ENCODE measurements at places on chromosomes 13 and 19. TPM values are rescaled to one million over a fixed set of nuclear protein-coding genes. Genes with fewer than 3 reads are reported as not detected.

DNA sequence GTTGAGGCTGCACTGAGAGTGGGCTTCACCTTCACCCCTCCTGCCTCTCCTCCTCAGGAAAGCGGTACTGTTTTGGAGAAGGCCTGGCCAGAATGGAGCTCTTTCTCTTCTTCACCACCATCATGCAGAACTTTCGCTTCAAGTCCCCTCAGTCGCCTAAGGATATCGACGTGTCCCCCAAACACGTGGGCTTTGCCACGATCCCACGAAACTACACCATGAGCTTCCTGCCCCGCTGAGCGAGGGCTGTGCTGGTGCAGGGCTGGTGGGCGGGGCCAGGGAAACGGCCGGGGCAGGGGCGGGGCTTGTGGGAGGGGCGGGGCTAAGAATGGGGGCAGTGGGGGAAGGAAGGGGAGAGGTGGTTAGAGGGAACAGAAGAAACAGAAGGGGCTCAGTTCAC, 7.5 kb downstream of the CYP2A13 start:
- DNase-seq, result no peak

DNA sequence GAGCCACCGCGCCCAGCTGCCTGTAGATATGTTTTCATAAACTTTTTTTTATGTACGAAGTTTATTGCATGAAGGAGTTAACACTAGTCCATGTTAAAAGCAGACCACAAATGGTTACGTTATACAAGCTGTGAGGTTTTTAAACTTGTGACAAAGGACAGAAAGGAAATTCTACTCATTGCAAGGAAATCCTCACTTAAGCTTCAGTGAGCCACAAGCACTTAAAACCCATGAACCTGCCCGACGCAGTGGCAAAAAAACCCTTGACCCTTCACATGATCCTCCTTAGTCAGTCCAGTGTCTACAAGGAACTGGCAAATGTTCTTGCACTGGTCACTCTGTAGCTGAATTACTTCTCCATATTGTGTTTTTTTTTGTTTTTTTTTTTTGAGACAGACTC, 4.2 kb downstream of the MPND start:
- DNase-seq, result no peak

Gene ZNF135
- 1.2 TPM for total RNA-seq

Gene TNFSF13B
- 0.15 TPM for total RNA-seq

- DNase-seq, result peak; percentile 25
These were observed 1589.1 kb upstream of the SPRY2 start for GRCh38 chr13:81929988-81930387.

GRCh38 chr13:67557642-67558241, 327.6 kb upstream of the PCDH9 start:
- no peak for DNase-seq

Gene ZNF835
- total RNA-seq, result 0.18 TPM

Gene METTL21C
- not detected for total RNA-seq

Gene MAMSTR
- total RNA-seq, result 0.29 TPM

- DNase-seq, result no peak
These were observed 31.5 kb upstream of the HIF3A start for GRCh38 chr19:46265217-46265828.

Gene SERTM1
- total RNA-seq, result 0.35 TPM

- no peak for DNase-seq
These were observed 3.2 kb upstream of the RASGRP4 start for GRCh38 chr19:38429055-38429810.

- no peak for DNase-seq
These were observed 103.8 kb downstream of the KL start for GRCh38 chr13:33119856-33120543.

- no peak for DNase-seq
These were observed 198.8 kb downstream of the NBEA start for GRCh38 chr13:35140831-35141230.

Gene BCL2L12
- 21.2 TPM for total RNA-seq

GRCh38 chr19:28039677-28040381, 1173.1 kb downstream of the UQCRFS1 start:
- DNase-seq, result no peak

Gene LMTK3
- total RNA-seq, result not detected

GRCh38 chr13:36355632-36356031, 9.4 kb upstream of the SPART start:
- no peak for DNase-seq

GRCh38 chr13:48526286-48526685, 6.6 kb downstream of the RCBTB2 start:
- DNase-seq, result no peak

DNA sequence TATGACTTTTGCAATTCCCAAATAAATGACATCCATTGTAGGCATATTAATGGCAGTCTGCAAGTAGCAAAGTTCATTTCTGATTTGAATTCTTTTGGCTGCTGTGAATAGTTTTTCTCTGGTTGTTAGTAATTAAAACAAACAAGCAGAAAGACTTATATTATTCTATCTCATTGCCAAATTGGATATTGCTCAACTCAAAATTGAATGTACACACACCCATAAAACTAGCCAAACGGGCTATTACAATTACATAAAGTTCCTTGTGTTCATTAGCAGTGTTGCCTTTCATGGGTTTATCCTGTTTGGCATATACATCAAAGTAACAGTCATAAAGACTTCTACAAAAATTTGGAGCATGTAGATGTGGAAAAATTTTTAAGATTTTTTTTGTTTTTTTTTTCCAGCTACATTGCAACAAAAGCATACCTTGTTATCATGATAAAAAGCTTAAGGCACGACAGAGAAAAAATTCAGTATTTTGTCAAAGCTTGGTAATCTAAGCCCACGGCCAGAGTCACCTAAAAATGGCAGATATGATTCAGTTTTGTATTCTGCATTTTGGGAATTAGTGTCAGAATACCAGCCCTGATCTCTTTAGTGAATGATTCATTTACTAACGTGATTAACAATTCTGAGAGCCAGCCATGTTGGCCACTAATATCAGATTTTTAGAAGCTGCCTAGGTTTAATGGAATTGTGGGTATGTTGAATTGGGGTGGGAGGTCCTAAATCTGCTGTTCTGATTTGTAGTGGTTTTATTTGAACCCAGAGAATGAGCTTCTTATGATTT, 108.4 kb downstream of the KLF5 start:
- no peak for DNase-seq

Gene OR7D2
- 0.35 TPM for total RNA-seq

Gene C5AR1
- not detected for total RNA-seq

DNA sequence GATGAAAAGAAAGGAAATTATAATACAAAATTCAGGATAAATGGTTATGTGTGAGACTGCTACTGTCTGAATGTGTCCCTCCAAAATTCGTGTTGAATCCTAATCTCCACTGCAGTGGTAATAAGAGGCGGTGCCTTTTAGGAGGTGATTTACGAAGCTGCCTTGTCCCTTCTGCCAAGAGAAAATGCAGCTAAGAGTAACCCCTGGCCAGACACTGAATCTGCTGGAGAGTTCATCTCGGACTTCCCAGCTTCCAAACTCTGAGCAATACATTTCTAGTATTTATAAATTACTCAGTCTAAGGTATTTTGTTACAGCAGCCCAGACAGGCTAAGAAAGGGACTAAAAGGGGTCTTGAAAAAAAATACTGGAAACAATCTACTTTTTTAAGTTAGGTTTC, 152.6 kb downstream of the KLF12 start:
- no peak for DNase-seq

DNA sequence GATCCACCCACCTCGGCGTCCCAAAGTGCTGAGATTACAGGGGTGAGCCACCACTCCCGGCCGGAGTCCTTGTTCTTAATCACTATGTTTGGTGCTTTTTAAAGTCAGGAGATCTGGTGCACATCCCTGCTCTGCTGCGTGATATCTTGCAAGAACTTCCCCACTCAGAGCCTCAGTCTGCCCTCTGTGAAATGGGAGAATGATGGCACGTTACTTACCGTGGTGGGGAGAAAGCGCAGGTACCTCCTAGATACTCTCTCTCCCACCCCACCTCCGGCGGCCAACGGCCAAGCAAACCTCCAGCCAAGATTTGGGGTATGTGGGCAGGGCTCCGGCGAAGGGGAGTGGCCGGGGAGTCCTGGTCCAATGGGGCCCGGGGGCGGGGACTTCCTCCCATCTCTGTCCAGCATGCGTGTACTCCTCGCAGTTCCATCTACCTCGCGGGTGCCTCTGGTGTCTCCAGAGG, at the start of gene RYR1:
Gene RYR1, plus strand, starts transcription at position 424 of the 466 bp plus-strand sequence. CDS start 139 bp downstream, outside the sequence.
- DNase-seq, result no peak

GRCh38 chr19:36483653-36484052, 5.7 kb downstream of the ZNF566 start:
- DNase-seq, result no peak

DNA sequence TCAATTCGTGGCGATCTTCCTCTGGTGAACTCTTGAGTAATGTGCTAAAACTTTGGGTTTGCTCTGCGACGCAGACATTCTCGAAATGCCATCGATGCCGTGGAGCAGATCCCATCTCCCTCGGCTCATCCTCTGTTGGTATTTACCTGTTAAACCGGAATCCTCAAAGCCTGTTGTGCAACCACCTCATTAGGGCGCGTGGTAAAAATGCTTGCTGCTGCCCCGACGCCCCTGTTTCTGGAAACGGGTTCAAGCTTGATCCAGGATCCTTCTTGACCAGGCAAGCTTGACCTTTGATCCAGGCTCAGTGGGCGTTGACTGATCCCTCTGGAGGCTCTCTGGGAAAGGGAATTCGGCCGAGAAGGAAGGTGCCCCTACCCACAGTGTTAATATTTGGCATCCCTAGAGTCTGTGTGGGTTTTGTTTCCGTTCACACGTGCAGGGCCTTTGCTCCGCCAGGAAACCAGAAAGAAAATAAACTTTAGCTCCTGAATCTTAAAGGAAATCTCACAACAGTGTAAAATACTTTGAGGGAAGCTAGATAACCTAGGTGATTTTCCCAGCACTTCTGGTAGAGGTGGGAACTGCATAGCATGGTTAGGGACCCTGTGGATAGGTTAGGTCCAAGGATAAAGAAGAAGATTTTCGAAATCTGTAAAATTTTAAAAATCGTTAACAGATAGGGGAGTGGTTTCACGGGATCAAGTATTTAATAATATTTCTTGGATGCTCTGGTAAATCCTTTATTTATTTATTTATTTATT, 1.1 kb downstream of the LSM14A start:
- DNase-seq, result no peak

- DNase-seq, result no peak
These were observed 294.6 kb upstream of the MIR17HG start for GRCh38 chr13:91052876-91053275.

Gene PABPC3
- 0.05 TPM for total RNA-seq

GRCh38 chr13:84399320-84400085, 517.2 kb upstream of the SLITRK1 start:
- no peak for DNase-seq

DNA sequence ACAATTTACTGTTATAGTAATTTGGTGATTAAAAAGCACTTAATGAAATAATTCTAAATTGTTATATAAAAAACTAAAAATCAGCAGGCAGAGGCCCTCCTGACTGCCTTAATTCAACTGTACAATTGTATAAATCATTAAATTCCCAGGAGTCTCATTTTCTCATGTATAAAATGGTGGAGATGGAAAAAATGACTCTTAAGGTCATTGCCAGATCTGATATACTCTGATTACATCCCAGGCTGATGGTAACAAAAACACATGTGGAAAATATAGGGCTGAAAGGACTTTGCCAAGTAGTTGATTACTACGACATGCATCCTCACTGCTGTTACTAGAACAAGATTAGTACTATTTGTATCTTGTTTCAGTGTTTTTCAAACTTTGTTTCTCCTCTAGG, 1020.0 kb upstream of the SLC10A2 start:
- DNase-seq, result no peak

DNA sequence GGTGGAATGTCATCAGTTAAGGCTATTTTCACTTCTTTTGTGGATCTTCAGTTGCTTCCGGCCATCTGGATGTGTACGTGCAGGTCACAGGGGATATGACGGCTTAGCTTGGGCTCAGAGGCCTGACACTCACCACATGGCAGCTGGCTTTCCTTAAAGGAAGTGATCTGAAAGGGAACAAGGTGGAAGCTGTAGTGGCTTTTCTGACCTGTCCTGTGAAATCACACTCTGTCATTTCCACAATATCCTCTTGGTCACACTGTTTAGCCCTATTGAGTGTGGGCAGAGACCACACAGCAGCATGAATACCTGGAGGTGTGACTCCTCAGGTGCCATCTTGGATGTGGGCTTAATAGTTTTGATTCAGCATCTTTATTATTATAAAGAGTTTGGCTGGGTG, 4.5 kb upstream of the BAX start:
- no peak for DNase-seq

DNA sequence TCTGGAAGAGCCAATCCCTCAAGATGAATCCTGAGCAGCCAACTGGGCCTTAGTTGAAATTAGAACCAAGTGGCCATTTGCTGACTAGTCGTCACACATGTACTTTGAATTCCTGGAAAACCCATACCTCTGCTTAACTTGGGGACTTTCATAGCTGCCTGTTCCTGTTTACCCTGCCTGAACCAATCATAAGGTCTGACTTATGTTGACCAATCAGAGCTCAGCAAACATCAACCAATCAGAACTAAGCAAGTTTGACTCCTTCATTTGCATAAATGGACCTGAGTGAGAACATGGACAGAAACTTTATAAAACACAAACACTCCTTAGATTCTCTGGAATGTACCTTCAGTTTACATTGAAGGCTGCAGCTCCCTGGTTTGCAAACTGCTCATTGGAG, 50.8 kb downstream of the LATS2 start:
- DNase-seq, result no peak

GRCh38 chr13:28379371-28380083, 115.4 kb downstream of the FLT1 start:
- DNase-seq, result no peak
